ENCODE measurements at places on chromosomes 16 and 17. TPM values are rescaled to one million over a fixed set of nuclear protein-coding genes. Genes with fewer than 3 reads are reported as not detected.

GRCh38 chr16:50263060-50263909, 3.1 kb upstream of the ADCY7 start:
- no peak for DNase-seq

DNA sequence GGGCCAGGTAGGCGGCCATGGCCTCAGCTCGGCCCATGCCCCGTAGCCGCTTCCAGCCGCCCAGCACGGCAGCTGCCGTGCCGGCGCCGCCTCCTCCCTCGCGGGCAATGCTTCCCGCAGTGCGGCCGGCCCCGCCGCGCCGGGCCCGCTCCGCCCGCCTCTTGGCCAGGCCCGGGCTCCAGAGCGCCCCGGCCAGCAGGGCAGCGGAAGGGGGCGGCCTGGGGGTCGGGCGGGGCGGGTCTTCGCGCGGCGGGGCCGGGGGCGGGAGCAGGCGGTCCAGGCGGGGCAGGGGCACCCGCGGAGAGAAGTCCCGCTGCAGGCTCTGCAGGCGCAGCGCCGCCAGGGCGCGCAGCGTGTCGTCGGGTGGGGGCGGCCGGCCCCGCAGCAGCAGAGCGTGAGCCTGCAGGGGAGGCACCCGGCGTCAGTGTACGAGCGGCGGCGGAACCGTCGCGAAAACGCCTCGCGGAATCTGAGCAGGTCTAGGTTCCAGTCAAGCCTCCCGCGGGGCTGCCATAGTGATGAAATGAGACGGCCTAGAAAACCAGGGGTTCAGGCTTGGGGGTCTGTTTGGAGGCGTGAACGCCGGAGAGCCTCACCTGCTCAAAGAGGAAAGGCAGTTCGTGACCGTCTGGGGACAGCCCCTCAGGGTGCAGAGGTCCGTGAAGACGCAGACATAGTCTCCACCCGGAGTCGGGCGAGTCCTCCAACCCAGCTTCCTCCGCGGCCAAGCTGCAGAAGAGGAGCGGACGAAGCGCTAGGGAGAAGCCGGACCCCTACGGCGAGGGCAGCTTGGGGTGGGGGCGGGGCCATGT, 6.6 kb downstream of the PLEKHH3 start:
- no peak for DNase-seq

DNA sequence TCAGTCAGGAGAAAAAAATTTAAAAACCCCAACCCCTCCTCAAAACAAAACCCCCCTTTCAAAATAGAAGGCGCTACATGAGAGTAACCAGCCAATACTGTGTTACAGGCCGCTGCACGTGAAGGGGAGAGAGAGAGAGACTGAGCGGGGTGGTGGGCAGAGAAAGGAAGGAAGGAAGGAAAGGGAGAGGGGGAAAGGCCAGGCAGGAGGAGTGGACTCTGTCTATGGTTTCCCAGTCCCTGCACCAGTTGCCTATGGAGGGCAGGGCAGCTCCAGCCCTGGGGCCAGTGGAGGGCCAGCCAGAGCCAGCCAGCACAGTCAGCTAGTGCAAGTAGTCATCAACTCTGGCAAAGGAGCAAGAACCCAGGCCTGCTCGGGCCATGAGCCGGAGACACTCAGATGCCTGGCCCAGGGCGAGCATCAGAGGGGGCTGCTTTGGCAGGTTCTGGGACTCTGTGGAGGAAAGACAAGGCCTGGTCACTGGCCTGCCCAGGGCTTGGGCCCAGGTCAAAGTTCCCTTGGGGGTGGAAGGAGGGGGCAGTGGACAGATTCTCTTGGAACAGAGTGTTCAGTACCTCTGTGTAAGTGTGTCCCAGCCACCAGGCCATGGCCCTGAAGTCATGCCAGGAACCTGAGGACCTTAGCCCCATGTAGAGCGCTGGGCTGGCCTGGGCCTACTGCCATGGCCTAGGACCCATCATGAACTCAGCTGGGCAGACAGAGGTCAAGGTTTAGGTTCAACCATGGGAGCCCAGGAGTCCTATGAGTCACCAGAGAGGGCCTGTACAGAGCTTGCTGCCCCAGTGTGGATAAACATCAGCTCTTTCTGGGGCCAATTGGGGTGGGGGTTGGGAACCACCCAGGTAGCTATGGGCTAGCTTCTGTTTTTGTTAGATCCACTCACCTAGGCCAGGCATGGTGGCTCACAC, 7.3 kb upstream of the GFOD2 start:
- DNase-seq: no peak

Gene ZG16
- 0.05 TPM for polyA plus RNA-seq

Gene BAIAP2
- polyA plus RNA-seq: 55.6 TPM

DNA sequence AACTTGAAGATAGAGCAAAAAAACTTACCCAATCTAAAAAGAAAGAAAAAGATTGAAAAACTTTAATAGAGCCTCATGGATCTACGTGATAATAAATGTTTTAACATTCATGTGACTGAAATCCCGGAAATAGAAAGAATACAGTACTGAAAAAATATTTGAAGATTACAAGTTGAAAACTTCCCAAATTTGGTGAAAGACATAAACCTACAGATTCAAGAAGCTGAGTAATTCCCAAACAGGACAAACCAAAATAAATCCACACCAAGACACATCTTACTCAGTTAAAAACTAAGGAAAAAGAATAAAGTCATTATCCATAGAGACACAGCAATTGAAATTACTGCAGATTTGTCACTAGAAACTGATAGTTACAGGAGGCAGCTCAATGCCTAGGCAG, 121.8 kb upstream of the NUDT7 start:
- DNase-seq: no peak

Gene IRX5
- 9.5 TPM for polyA plus RNA-seq

Measured in spinal cord (tissue), 10 donors.